CD8-positive, alpha-beta T cell (primary cell): ENCODE measurements at places on chromosomes 11 and 22.

GRCh38 chr11:28793282-28793738 is 685.1 kb downstream of the METTL15 start:
- no peak for DNase-seq

DNA sequence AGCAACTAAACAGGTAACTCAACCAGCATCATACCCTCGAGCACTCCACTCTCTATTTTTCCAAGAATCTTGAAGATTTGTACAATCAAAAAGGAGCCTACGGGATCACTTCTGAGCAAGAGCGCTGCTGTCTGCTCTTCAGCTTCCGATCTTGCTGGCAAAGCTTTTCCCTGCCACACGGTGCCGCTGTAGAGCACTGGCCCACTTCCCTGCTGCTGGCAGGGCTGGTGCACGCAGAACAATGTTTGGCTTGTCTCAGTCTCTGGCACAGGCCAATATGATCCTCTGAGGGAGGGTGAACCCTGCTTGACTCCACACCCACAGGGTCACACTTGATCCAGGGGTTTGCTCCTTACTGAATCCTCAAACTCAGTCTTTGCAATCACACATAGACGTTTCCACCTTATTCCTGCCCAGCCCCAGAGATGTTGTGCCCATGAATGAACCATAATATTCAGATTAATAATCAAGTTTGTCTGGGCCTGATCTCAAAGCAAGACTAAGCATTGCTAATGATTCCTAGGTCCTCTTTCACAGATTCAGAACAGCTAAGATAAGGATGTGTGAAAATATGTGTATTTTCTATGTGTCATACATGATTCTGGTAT is 536.6 kb downstream of the SOX6 start:
- peak; percentile 12 for DNase-seq

DNA sequence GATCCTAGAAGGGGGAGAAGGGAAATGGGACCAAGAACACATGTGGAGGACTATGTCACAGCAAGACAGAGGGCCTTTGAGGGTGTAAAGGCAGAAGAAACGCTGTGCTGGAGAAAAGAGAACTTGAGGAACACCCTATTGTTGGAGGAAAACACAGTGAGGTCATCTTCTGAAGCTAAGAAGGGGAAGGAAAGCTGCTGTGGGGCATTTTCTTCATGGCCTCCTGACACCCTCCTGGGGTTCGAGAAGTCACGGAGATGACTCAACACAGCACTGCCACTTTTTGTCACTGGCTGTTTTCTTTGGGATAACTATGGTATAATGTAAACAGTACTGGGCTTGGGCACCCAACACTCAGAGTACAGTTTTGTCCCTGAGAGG is 492.6 kb upstream of the CADM1 start:
- DNase-seq = no peak

DNA sequence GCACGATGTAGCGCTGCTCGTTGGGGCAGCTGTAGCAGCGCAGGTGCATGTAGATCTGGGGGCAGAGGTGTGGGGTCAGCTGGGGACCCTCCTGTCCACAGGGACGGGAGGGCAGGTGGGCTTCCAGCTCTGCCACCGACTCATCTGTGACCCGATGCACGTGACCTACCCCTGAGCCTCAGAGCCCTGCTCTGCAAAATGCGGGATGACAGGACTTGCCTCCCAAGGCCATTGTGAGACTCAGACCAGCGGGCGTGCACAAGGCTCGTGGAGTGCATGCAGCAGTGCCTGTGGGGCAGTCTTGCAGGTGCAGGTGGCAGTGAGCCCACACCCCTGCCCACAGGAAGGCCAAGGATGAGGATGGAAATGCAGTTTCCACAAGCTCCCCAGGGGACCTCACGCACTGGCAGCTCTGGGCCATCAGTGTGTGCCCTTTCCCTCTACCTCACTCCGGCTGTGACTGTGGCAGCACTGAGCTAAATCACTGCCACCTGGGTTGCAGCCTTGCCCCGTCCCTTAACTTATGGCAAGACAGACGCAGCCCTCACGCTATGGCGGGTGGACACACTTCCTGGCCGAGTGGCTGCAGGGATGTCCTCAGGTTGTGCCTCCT is 26.7 kb downstream of the TMEM184B start:
- DNase-seq = no peak

- DNase-seq = no peak
Measured at GRCh38 chr11:102317768-102318103, 452 bp downstream of the BIRC3 start.

GRCh38 chr22:31604137-31604705 is 57.8 kb downstream of the PISD start:
- DNase-seq = no peak

- no peak for DNase-seq
Measured at GRCh38 chr11:75013051-75013450, 24.3 kb downstream of the NEU3 start.

DNA sequence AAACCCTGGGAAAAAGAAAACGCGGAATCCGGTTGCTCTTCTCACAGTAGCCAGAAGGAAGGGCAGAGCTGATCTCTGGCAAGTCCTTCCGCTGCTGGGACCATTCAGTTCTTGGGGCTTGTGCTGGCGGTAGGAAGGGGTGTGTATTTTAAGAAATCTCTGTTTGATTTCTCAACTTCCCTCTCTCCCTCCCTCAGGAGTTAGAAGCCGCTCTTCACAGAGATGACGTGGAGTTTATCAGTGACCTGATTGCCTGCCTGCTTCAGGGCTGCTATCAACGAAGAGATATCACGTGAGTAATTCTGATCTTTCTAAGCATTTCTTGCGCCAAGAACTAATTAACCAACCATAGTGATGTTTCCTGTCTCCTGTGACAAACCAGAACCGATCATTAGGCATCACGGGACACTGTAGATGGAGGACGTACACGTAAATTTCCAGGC is 85.9 kb upstream of the SLC25A18 start:
- no peak for DNase-seq

- no peak for DNase-seq
Measured at GRCh38 chr11:114366331-114367243, 33.7 kb downstream of the C11orf71 start.

GRCh38 chr22:44913198-44913983 is 96.4 kb downstream of the PHF21B start:
- DNase-seq = no peak

- DNase-seq = peak; percentile 18
Measured at GRCh38 chr11:103326070-103326794, 217.0 kb downstream of the DYNC2H1 start.

DNA sequence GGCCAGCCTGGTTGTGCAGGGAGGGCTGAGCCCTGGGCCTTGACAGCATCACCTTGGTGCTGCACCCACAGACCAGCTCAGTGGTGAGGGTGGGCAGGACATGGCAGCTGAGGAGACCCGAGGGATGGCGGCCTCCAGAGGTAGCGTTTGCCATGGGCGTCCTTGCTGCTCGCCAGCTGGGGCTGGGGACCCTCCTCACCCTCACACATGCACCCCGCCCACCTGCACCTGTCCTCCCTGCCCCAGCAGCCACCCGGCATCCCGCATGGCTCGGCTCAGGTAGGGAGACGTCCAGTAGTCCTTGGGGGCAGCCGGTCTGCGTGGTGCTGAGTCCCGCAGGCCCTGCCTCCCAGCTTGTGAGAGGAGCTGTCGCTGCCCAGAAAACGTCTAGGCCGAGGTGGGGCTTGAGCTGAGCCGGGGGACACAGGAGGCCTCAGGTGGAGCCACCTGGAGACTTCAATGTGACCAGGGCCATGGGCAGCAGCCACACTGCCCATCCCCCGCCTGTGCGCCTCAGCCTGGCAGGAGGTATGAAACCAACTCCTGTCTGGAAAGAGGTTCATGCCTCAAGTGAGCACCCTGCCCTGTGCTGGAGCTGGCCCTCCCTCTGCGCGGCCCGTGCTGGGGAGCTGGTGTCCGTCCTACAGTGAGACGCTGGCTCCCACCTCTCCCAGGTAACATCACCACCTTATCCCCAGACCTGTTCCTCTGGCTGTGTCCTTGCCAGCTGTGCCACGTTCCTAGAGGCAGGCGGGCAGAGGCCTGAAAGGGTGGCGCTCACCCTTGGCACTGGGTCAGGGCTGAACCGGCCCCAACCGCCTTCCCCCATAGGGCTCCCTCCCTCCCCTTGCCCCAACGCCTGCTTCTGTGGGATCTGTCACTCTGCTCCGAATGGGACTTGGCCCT is 3.3 kb upstream of the TRABD start:
- DNase-seq = no peak

DNA sequence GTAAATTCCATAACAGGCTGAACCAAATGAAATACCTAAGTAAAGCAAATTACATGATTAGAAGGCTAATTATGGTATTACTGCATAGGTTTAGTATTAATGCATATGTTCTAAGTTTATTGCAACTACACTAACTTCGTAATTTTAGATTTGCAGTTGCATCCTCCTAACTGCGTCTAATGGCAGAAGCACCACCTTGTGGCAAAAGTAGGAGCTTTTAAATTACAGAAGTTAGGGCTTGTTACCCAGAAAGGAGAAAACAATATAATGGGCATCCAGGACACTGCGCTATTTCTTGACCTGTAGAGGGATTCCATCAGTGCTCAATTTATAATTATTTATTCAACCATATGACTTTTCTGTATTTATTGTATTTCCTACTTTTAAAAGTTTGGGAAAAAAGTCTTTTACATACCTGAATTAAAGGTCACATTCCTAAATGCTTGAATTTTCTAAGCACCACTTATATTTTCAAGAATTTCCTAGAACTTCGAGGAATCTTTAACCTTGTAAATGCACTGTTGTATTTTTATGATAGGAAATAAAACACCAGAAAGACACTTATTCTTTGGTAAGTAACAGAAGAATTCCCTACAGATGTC is 16.3 kb upstream of the GPR83 start:
- no peak for DNase-seq

- DNase-seq = no peak
Measured at GRCh38 chr11:35986947-35987346, 43.1 kb downstream of the LDLRAD3 start.

- no peak for DNase-seq
Measured at GRCh38 chr11:1532014-1532586, 40.0 kb downstream of the DUSP8 start.

GRCh38 chr22:19879643-19879991 is 24.9 kb upstream of the GNB1L start:
- no peak for DNase-seq
